ENCODE measurements at places on chromosomes 3 and 15. TPM values are rescaled to one million over a fixed set of nuclear protein-coding genes. Genes with fewer than 3 reads are reported as not detected.

The CRYGS gene
- total RNA-seq = 1.6 TPM

The ENTPD3 gene
- total RNA-seq = 1.7 TPM

The ARHGAP11A gene
- total RNA-seq = 23.5 TPM

The POPDC2 gene
- 0.65 TPM for total RNA-seq

The SEMA3G gene
- 0.13 TPM for total RNA-seq

The NECTIN3 gene
- total RNA-seq = 51.1 TPM

The CASR gene
- not detected for total RNA-seq

The ZBTB20 gene
- 52.0 TPM for total RNA-seq

The ERICH6 gene
- total RNA-seq = not detected

The LRRC15 gene
- 7.1 TPM for total RNA-seq

Data from articular chondrocyte of knee joint (primary cell).